ENCODE measurements at places on chromosomes 11 and 22.

GRCh38 chr11:113667801-113668200 lies 38.3 kb downstream of the TMPRSS5 start:
- DNase-seq = no peak

DNA sequence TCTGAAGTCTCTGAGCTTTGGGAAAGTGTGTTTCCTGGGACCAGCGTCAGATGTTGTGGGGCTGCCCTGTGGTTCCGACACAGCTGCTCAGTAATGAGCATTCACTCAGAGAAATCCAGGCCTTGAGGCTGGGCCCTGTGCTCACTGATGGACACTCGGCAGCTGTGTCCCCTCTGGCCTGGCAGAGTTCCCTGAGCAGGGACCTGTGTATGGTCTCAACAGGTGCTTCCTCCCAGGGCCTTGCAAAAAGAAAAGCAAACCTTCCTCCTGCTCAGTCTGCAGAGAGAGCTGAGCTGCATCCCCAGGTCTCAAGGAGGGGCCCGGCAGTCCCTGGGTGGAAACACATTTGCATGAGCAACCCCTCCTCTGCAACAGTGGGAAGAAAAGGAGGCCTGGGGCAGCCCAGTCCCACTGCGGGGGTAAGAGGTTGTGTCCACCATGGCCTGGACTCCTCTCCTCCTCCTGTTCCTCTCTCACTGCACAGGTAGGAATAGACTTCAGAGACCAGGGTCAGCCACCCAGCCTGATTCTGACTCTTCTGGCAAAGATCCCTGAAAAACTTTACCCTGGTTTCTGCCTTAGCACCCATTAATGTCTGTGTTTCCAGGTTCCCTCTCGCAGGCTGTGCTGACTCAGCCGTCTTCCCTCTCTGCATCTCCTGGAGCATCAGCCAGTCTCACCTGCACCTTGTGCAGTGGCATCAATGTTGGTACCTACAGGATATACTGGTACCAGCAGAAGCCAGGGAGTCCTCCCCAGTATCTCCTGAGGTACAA lies 131.2 kb downstream of the VPREB1 start:
- no peak for DNase-seq

DNA sequence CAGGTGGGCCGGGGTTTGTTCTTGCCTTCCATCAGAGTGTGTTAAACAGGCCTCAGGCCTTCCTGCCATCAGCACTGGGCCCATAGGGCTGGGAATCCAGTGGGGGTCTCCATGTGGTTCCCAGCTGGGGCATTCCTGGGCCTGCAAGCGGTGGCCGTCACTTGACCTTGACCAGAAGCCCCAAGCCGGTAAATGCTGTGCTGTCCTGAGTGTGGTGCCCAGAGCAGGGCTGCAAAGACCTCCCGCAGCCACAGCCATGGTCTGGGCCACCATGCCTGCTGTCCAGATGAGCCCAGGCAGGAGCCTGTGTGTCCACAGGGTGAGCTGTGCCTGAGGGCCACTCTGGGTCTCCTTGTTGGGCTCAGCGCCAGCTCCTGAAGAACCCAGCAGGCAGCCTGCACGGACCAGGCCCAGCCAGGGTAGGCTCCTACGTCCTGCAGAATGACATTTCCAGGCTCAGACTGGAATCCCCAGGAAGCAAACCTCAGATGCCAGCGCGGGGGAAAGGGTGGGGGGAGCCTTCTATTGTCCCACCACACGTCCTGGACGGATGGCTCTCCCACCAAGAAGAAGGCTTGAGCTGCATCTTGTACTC lies 117.3 kb downstream of the KCNQ1OT1 start:
- no peak for DNase-seq

- no peak for DNase-seq
These were observed 42.9 kb downstream of the YWHAH start for GRCh38 chr22:31987218-31987617.

DNA sequence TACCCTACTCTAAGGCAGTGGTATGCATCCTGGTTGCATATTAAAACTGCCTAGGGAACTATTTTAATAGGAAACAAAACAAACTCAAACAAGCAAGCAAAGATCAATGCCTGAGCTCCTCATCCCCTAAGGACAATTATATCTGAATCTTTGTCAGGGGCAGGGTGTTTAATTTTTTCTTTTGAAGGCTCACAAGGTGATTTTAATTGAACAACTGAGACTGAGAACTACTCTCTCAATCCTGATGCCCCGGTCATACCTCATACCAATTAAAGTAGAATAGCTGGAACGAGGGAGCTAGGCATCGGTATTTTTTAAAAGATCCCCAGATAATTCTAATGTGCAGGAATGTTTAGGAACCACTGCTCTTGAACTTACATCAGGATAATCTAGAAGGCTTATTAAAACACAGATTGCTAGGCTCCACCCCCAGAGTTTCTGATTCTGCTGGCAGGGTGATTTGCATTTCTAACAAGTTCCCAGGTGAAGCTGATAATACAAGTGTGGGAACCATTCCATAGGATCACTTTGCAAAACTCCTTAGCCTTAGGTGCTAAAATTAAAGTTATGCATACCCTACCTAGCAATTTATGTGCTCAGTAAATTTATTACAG lies 416.5 kb downstream of the GUCY1A2 start:
- DNase-seq = no peak

DNA sequence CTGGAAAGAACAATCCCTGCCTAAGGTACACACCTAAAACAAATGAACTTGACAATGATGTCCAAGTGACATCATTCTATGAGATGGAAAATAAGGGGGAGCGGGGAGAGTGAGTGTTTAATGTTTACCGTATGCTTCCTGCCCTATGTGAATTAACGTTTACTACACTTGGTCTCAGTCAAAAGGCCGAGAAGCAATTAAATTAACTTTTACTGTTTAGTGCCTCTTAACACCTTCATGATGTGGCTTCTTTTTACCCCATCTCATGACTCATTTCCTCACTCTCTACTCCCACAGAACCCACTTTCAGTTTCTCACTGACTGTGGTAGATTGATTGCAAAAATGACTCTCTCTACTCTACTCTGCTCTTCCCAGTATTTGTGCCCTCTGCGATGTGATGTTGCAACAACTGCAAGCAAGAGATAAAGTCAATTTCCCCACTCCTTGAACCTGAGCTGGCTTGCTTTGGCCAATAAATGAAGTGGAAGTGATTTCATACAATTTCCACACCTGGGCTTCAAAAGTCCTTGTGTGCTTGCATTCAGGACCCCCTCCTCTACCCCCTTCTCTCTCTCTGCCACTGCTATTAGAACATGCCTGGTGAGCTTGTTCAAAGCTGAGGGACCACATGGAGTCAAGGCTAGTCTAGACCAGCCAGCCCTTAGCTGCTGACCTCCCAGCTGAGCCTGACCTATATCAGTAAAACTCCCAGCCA lies 11.6 kb upstream of the ALKBH3 start:
- DNase-seq = peak; percentile 65

GRCh38 chr11:86218125-86219084 lies 26.1 kb upstream of the EED start:
- DNase-seq = peak; percentile 69

DNA sequence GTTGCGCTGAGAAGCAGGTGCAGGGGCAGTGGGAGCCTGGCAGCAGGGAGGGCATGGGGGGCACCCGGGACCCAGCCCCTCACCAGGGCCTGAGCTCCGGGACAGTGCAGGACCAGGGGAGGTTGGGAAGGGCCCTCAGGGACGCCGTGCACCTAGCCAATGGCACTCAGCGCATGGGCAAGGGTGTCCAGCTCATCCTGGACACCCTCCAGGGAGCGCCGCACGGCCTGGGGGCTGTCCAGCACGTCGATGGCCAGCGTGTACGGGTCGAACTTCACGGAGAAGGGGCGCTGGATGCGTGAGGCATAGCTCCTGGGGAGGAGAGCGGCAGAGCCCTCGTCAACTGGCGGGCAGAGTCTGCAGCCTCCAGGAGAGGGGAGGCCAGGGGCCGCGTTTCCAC lies 3.1 kb upstream of the INS start:
- no peak for DNase-seq

DNA sequence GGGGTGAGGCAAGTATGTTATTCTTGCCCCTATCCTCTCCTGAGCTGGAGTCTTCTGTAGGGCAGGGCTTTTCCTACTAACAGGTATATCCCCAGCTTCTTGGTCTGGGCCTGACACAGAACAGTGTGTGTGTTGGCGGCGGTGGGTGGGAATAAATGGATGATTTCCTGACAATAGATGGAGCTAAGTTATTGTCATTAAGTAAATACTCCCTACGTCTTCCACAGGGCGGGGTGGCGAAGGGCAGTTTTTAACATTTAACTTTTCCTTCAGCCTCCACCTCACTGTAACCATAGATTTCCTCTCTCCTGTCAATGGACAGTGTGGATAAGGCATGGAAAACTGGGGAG lies 11.7 kb upstream of the SMPD1 start:
- DNase-seq = no peak

DNA sequence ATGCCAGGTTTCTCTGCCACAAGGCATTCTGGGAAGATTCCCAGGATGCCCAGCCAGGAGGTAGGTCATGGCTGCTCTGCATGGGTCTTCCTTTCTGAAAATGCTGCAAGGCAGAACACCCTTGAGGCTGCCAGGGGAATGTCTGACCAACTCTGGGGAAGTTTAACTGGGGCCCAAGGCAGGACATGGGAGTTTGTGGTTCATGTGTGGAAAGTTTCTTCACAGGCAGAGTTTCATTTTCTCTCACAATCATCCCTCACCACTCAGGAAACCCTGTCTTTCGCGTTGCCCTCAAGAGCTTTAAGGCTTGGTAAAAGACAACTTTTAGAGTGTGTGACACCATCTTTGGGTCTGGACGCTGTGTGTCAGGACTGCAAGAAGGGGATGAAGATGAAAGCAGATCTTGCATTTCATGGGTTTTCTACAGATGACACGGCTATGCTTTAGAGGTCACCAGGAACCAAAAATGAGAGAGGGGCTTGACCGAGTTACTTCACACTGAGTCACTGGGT lies 133.5 kb downstream of the CD44 start:
- DNase-seq = peak; percentile 42

- no peak for DNase-seq
These were observed 90.0 kb downstream of the FDX1 start for GRCh38 chr11:110519796-110520195.

- no peak for DNase-seq
These were observed 35.0 kb downstream of the PPARA start for GRCh38 chr22:46185283-46185682.

DNA sequence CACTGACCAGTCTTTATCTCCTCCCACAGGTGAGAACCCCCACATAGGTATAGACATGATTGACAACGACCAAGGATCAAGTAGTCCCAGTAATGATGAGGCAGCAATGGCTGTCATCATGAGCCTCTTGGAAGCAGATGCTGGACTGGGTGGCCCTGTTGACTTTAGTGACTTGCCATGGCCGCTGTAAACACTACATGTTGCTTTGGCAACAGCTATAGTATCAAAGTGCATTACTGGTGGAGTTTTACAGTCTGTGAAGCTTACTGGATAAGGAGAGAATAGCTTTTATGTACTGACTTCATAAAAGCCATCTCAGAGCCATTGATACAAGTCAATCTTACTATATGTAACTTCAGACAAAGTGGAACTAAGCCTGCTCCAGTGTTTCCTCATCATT lies 76.5 kb downstream of the BTBD10 start:
- DNase-seq = no peak
